Activated CD4-positive, alpha-beta T cell treated with anti-CD3 and anti-CD28 coated beads for 24 hours (primary cell): ENCODE measurements at places on chromosomes 2 and 18.

DNA sequence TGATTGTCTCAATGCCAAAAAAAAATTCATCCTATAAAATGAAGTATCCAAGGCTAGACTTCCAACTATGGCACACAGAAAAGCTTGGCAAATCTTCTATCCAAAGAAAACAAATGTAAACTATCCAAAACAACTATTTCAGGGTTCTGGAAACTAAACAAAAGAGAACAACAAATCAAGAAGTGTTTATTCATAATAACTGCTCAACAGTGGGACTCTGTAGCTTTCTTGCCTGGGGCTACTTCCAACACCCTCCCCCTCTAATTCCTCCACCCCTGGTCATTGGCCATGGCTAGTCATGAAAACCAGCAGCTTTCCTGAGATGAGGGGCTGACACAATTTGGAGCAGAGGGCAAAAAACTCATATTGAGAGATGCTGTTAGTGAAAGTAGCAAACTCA, 107.0 kb downstream of the EXOC6B start:
- no peak for DNase-seq

GRCh38 chr18:68176901-68177300, 538.0 kb downstream of the TMX3 start:
- DNase-seq, result no peak

DNA sequence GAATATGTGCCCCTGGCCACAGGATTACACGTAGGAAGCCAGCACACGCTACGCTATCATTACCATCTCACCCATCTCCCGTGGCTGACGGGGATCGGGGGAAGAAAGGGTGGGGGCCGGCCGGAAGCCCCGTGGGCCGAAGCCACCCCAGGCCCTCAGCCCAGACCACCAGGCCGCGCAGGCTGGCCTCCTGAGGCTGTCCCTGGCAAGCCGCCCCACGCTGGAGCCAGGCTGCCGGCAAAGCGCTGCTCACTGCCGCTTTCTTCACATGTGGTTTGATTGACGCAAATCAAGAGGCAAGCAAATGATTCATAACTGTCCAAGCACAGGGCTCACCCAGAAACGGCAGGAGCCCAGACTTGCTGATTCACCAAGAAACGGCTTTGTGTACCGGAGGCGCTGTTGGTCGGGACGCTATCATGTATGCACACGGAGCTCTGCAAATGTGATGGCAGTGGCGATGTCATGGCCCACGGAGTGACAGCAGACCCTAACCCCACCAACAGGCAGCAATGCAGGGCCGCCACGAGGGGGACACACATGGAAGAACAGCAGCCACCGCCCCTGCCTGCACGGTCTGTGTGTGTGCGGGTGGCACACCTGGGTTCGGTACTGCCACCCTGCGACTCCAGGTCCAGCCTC, 125.7 kb downstream of the HDAC4 start:
- DNase-seq, result peak; percentile 72

- no peak for DNase-seq
These were observed 397.6 kb upstream of the HS6ST1 start for GRCh38 chr2:128716299-128716721.

GRCh38 chr2:70613521-70613920, 59.9 kb upstream of the TGFA start:
- DNase-seq, result no peak

GRCh38 chr2:100584816-100585215, 22.0 kb downstream of the PDCL3 start:
- DNase-seq, result no peak

DNA sequence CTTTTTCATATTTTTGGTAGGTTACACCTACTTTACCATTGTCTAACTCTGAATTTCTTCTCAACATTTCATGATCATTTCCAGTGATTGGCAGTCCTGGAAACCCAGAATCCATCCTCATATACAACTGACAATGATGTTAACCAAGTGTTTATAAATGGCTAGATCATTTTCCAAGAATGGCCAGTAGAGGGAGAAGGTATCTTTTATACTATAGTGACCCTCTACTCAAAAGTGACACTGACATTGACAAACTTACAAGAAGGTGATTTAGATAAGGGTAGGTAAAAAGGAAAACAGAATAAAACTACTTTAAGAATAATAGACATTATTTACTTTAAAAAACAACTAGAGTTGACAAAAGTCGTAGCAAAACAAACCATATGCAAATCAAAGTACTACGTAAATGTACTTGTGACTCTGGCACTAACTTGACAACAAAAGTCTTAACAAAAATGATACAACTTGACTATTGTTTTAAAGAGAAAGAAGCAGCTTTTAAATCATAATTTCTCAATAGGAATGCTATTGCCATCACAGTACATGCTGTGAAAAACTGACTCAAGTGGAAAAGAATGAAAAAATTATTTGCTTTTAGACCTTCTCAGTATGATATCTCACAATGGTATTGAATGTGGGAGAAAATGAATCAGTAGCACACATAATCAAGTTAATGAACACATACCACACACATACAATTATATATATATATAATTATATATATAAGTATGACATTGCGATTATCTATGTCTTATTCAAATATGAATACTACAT, 76.6 kb upstream of the GRB14 start:
- no peak for DNase-seq
